IPS-NIHi11 (cell line): ENCODE measurements at places on chromosomes 3 and 15.

DNA sequence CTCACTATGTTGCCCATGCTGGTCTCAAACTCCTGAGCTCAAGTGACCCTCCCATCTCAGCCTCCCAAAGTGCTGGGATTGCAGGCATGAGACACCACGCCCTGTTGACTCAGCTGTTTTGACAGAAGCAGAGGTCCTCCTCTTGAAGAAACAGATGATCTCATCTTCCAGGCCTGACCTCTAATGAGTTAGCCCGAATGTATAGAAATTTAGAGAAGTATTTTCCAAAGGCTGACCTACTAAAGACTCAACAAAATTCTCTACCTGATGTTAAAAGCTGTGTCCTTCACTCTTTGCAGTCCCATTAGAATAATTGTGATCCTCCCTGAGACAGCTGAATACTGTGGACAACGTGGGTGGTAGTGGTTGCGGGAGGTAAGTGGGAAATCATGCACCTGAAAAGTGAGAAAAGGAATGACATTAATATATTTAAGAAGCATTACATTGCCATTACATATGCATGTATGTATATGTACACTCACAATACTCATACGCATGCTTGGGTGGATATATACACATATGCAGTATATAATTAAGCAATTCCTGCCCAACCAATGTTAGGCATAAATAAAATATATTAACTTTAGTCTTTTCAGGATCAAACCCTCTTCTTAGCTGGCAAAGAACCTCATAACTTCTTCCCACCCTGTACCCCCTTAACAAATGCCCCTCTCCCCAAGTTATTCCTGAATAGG lies 204.6 kb upstream of the NR2F2 start:
- DNase-seq: no peak

DNA sequence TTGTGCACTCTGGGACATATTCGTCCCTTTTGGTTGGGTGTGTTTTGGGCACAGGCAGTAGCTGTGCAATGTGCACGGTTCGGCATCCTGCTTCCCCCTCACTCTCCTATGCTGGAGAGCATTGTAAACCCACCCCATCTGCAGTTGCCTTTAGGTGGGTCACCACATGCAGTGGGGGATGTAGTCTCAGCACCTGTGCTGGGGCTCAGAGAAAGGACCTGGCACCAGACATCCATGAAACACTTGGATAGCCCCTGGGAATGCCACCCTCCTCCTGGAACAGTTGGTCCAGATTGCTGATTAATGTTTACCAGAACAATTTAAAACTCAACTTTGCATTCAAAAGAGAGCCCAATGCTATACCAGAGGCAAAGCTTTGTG lies 123.9 kb upstream of the MEF2A start:
- no peak for DNase-seq

DNA sequence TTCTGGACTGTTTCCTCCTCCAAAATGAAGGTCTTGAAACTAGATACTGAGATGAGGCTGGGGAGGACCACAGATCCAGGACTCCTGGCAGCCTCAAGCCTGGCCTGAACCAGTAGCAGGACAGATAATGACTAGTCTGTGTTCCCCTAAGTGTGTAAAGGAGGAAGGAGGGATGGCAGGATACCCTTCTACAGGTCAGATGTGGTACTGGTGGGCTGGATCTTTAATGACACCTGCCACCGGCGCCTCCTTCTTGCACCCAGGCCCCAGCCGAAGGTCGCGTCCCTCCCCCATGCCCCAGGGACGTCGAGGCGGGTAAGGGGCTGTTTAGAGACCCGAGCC lies 556 bp downstream of the USP19 start:
- no peak for DNase-seq

DNA sequence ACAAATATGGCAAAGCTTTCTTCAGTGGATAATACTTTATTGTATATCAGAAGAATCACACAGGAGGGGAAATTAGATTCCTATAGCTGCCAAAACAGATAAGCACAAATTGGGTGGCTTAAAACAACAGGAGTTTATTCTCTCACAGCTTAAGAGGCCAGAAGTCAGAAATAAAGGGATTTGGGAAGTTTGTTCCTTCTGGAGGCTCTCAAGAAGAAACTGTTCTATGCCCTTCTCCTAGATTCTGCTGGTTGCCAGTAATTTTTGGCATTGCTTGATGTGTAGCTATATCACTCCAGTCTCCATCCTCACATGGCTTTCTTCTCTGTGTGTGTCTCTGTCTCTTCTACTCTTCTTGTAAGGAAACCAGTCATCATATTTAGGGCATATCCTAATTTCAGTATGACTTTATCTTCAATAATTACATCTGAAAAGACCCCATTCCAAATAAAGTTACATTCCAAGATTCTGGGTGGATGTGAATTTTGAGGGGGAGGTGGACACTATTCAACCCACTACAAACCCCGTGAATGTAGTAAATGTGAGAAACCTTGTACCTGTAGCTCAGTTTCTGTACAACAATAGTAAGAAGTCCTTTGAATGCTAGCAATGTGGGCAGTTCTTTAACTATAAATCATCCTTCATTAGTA lies 22.2 kb upstream of the WNT7A start:
- DNase-seq: no peak

DNA sequence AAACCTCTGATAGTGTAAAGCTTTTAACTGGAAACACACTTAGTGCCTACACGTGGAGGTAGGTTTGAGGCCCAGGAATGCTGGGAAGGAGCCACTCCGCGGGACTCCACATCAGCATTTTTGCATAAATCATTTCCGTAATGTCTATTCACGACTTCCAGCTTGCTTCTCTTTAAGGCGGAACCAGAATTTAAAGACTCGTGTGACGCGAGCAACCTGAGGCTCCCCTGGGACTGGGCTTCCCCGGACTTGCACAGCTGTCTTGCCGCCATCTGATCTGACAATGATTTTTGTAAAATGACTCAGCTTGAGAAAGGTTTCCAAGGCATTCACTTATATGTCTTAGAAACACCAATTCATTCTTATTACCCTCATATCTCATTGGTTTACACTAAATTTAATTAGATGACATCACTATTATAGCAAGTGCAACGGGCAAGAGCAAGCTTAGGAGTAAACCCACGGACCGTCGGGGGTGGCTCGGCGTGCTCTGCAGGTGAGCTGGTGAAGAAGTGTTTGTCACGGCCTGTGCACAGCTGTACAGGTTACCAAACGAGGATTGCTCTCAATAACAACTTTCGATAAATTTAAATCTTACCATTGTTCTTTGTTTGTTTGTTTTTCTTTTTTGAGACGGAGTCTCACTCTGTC lies 95.2 kb downstream of the CHSY1 start:
- DNase-seq: no peak

DNA sequence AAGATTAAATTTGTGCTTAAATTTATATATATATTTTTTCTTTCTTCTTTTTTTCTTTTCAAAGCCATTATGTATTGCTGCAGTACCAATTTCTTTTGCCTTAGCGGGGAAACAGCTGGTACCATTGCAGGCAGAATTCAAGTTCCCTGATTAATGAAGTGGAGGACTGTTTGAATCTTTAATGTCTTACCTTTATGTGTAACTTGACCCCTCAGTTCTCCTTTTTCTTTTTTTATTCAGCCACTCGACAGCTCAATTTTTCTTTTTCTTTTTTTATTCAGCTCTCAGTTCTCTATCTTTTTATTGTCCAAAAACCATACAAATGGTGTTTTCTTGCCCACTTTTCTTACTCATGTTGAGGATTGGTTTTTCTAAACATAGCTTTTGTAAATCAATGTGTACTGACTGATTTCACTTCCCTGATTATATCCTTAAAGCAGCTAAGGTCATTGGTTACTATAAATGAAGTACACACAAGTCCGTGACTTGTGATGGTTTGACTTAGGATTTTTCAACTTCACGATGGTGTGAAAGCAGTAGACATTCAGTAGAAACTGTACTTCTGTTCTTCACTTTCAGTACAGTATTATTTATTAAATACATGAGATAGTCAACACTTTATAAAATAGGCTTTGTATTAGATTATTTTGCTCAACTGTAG lies 22.8 kb downstream of the ATP2C1 start:
- DNase-seq: no peak

GRCh38 chr3:2274526-2274925 lies 175.9 kb downstream of the CNTN4 start:
- no peak for DNase-seq

DNA sequence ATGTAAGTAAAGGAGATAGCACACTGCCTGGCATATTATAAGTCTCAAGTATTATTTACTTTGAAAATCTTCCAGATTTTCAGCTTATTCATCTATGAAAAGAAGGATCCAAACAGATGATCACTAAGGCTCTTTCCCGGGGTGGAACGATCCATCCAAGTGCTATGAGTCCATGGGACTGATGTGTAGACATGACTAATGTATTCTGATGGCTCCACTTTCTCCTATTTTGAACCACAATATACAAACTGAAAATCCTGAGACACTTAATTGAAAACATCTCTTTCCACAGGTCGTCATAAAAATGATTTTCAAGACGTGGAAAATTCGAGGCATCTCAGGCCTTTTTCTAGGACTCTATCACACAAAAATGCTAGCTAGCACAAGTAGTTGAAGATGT lies 33.4 kb upstream of the CHRM5 start:
- DNase-seq: no peak

DNA sequence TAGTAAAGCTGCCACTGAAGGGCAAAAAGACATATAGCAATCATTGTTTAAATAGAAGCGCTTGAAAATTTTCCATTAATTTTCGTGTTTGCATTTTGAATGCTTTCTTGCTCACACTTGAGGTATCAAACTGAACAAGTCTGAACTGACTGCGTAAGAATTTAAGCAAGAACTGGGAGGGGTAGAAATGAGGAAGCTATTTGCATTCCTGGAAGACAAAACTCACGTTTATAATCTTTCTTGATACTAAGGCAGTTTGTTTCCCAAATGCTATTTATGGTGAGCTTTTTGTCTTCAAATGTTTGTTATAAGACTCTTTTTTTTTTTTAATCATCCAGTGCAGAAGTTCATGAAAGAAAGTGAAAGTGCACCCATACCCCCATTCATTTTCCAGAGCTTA lies 499.8 kb upstream of the TPRG1 start:
- DNase-seq: no peak

DNA sequence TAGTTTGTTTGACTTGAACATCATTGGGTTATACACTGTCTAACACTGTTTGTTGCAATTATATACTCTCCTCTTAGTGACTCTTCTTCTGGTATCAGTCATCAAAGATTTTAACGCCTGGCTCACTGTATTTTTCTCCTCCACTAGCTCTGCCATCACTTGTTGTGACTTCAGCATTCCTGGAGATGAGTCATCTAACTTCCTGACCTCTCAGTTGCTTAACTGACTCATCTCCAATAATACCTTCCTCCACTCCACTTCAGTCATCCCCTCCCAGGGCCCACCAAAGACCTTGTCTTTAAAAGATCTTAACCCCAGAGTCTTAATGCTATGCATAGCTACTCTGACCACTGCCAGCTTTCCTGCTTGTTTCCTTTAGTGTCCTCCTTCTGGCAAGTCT lies 28.6 kb upstream of the CLSTN2 start:
- DNase-seq: no peak

GRCh38 chr15:31238906-31239305 lies 87.7 kb upstream of the KLF13 start:
- DNase-seq: no peak

- DNase-seq: no peak
Observed at GRCh38 chr3:151687076-151687475, 46.7 kb upstream of the AADACL2 start.

DNA sequence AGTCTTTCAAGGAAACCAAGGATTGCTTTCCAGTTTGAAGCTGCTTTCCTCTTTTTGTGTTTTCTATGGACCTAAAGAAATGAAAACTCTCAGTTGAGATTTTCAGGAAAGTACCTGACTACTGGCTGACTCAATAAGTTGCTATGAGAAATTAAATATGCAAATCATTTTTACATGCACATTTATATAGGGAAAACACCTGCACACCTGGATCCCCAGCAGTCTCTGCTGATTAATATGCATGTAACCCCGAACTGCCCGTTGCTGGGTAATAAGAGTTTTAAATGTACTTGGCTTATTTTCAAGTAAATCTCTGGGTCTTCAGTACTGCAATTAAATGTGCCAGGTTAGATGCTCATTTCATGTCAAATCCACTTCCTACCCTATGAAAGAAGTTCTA lies 77.2 kb downstream of the KBTBD8 start:
- no peak for DNase-seq

DNA sequence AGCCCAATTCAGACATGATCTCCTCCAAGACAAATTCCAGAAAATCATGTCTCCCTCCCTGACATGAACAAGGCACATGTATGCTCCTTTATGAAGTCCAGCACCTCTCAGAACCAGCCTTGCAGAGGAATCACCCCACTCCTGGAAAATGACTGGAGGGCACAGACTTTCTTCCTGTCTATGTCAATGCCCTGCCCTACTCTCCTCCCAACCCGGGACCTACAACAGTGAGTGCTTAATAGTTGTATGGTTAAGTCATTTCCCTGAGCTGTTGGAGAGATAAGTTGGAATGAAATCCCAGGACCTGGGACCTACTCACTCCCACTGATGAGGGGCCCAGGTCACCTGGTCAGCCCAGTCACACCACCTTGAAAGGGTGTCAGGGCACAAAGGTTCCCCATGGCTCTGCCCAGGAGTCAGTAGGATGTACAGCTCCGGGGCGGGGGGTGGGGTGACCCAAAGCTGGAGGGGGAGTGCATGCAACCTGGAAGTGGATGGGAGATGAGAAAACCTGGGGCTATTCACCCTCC lies 80.1 kb upstream of the HERC1 start:
- DNase-seq: no peak

DNA sequence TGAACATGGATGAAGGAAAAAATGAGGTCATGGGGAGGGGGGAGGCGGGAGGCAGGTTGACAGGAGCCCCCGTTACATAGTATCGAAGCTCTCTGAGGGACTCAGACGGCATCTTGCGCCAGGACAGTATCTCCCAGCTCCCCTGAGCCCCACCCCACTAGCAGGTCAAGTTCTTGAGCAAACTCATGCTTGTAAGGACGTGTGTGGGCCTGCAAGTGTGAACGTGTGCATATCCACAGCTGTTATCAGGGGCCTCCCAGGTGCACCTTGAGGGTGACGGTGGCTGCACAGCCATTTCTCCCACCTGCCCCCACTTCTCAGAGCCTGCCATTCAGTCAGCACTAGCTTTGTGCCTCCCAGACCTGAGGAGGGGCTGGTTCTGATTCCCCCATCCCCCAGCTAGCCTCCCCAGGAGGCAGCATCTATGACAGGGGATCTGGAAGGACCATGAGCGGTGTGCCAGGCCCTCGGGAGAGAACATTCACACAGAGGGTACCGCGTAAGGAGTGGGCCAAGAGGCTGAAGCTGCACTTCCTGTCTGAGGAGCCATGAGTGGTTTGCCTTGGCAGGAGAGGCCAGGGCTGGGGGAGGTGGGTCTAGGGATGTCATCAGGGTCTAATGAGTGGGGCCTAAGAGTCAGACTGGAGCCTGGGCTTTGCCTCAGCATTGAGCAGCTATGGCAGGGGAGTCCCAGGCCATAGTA lies 2.9 kb downstream of the SEMA3F start:
- no peak for DNase-seq

- DNase-seq: no peak
Observed at GRCh38 chr3:43075904-43076661, 29.8 kb downstream of the POMGNT2 start.

GRCh38 chr3:52529376-52530333 lies 4.0 kb downstream of the NT5DC2 start:
- no peak for DNase-seq
